ENCODE measurements at places on chromosomes 1 and 21.

DNA sequence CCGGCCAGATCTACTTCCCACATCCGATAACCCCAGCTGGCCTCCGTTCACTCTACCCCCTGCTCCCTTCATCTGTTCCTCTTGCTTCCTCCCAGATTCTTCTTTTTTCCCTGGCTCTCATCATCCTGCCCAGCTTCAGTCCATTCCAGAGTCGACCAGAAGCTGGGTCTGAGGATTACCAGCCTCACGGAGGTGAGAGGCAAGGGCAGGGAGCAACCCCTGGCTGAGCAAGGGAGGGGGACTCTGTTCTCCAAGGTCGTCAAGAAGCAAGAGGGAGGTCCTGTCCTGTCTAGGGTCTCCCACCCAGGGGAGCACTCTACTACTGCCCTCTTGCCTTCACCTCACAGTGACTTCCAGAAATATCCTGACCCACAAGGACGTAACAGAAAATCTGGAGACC is 3.9 kb downstream of the JTB start:
- no peak for DNase-seq

DNA sequence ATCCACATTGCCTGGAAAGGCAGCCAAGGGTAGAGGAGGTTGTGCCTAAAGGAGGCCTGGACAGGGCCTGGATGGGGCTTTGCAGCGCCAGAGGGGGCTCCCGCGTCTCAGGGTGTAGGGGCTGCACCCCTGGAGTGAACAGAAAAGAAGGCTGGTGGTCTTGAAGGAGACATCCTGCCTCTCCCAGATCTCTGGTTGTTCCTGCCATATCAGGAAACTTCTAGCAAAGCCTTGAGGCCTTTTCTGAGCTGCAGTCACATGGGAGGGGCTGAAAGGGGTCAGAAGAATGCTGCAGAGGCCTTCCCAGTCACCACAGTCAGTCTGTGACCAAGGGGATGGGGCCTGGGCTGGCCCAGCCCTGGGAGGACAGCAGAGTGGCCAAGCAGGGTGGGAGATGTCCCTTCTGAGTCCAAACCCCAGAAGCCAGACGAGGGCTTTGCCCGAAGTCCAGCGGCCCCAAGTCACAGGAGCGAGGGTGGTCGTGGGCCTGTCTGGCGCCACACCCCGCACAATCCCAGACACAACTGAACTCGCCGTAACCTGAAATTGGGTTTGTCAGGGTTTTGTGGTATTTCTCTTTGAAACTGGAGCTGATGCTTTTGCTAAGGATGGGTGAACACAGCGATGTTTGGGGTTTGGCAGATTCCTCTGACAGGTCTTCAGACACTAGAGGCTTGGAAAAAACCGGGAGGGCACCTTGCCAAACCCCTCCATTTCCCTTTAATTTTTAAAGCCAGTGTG is 29.6 kb downstream of the SIM2 start:
- DNase-seq = no peak

DNA sequence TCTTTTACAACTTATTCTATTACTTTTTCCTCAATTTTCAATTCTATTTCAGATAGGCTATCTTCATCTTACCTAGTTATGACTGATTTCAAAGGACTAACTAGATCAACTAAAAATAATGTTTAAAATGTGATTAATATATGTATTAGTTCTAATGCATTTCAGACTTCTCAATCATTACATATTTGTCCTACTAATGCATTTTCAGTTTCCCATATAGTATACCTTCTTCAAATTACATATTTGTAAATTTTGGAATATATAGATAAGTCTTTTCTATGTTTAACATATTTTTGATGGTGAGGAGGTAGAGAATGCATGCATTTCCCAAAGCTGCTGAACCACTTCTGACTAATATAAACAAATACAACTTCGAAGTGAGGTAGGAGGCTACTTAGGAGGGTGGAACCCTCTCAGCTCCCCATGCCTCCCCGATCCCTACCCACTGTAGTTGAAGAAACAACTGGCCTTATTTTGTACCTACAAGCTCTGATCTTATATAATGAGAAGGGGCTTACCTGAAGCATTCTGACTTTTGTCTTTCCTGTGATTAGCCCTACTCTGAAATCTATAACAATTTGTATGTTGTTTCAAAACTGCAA is 1.7 kb downstream of the TRMT1L start:
- no peak for DNase-seq

GRCh38 chr1:109252167-109252892 is 3.0 kb downstream of the CELSR2 start:
- DNase-seq = no peak

GRCh38 chr1:89589515-89589914 is 43.4 kb upstream of the LRRC8C start:
- DNase-seq = no peak

- DNase-seq = no peak
These were observed 543.0 kb upstream of the PLXNA2 start for GRCh38 chr1:208787219-208787618.

DNA sequence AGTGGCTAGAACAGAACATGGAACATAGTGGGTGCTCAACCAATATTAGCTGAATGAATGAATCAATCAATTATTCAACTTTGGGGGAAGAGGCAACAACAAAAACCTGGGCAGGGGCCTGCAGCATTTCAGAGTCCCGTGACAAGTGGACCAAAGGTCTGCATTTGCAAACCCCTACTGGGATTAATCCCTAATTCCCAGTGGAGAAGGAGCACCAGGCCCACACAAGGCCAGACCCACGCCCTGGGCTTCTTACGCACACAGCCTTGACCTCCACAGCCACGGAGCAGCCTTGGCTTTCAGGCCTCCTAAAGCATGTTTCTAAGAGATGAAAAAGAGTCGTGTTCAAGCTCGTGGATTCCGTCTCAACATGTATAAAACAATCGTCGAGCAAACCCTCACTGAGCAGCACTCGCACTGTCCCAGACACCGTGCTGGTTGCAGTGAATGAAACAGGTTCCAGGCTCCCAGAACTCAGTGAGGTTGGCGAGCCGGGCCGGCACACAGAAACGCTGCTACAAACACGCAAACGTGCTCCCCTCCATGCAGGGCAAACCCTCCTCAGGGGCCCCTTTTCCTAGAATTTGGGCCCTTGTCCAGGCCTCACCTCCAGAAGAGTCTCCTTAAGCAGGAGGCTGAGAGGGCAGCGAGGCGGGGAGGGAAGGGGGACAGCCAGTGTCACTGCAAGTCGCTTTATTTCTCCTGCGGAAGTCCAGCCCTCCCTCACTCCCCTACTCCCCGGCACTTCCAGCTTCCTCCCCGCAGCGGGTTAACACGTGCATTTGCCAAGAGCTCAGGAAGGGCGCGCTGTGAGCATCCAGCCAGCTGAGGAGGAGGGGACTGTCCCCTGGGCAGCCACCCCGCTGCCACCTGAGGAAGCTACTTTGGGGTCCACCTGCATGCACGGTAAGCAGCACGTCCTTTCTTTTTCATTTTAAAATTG is 556.4 kb downstream of the KIF26B start:
- DNase-seq = no peak

DNA sequence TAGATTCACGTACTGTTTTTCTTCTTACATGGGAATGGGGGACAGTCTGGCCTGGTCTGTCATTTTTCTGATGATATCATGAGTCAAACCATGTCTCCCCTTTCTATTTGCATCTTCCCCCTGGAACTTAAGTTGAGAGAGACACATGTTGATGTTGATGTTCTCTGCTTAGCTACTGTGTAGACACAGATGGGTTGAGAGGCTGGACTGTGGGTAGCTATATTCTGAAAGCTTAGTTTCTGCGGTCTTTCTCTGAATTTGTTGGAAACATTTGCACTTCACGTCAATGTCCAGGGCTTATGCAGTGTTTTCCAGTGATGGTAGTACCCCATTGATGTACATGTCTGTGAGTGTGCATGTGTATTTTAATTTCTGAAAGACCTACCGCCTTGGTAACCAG is 58.2 kb downstream of the FCRL5 start:
- no peak for DNase-seq

GRCh38 chr1:100995198-100995988 is 30.2 kb downstream of the DPH5 start:
- DNase-seq = no peak

- DNase-seq = no peak
These were observed 10.1 kb upstream of the PLA2G5 start for GRCh38 chr1:20059847-20060246.

- DNase-seq = no peak
These were observed 65.5 kb downstream of the LPAR3 start for GRCh38 chr1:84827555-84827954.

DNA sequence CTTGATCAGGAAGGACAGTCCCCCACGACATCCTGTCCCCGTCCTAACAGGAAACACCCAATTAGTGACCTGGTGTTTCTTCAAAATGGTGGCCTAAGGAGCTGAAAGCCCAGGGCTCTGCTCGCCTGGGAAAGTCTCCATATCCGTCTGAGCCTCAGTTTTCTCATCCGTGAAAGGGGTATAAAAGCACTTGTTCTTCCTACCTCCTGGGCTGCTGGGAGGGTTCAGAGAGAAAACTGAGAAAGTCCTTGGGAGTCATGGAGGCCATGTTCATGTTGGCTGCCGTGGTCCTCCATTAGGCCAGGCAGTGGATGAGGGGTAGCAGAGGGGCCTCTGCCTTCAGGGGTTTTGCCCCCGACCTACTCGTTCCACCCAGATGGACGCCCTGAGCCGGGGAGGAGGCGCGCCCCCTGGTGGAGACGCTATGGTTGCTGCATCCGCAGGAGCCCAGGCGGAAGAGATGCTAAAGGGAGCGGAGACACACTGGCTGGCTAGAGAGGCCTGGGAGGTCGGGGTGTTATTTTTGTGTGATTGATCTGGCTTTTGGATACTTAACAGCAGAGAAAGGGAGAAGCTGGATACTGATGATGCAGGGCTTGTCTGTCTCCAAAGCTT is 113.5 kb downstream of the PRDM2 start:
- DNase-seq = peak; percentile 31

- no peak for DNase-seq
These were observed 354.8 kb upstream of the NFIA start for GRCh38 chr1:60727552-60727951.

- no peak for DNase-seq
These were observed 154.6 kb downstream of the TENT5C start for GRCh38 chr1:117760485-117760884.

DNA sequence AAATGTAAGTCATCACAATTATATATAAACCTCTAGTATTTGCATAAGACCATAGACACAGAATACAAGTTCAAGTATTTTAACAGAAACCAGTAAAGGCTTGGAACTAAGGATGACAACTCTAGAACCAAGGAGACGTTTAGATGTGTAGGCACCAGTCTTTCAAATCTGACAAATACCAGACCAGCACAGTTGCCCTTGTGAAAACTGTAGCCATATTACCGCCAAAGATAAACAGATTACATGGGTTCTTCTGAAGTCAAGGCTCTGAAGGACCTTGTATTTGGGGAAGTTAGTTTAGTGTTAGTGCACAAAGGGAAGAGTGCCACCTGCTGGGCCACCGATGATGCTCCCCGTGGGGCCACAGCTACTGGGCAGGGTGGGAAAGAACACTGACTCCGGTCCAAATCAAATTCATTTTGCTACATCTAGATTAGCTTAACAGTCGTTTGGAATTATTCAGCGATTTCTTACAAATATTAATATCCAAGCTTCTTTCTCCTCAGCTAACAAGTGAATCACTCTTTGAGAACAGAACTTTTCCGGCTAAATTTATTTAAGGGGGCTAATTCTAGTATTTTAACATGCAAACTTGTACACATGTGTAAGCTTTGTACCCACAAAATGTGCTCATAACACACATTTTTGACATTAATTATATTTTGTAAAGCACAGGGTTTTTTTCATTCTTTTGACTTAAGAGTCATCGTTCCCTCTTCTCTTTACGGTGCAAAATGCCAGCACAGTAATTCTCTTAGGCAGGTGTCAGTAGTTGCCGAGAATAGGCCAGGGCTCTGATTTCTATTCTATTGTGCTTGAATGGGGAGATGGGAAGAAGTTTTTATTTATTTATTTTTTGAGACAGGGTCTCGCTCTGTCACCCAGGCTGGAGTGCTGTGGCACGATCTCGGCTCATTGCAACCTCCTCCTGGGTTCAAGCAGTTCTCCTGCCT is 8.0 kb upstream of the NIBAN1 start:
- DNase-seq = peak; percentile 72

GRCh38 chr1:61042466-61043009 is 39.8 kb upstream of the NFIA start:
- DNase-seq = no peak

- DNase-seq = no peak
These were observed 85.1 kb downstream of the JAK1 start for GRCh38 chr1:64881281-64881680.

DNA sequence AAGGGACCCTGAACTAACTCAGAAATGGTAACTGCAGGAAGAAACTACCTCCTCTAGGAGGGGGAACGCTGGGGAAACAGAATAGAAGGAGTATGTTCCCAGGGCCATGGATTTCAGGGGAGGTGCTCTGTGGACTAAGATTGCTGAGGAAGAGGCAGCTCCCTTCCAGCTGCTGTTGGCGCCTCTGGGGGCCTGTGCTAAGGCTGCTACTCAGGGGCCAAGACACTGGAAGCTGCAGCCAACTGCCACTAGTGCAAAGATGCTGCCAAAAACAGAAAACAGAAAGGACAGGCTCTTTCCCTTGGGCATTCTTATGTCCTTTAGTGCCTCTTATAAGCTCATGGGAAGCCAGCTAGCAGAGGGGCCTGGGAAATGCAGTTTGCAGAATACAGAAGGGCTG is 58.0 kb upstream of the SGIP1 start:
- DNase-seq = no peak

- DNase-seq = peak; percentile 53
These were observed at the start of gene CD48 for GRCh38 chr1:160711602-160712311. Gene CD48 (minus strand): TSS chr1:160711822. CDS start chr1:160711763, 59 bp downstream.

DNA sequence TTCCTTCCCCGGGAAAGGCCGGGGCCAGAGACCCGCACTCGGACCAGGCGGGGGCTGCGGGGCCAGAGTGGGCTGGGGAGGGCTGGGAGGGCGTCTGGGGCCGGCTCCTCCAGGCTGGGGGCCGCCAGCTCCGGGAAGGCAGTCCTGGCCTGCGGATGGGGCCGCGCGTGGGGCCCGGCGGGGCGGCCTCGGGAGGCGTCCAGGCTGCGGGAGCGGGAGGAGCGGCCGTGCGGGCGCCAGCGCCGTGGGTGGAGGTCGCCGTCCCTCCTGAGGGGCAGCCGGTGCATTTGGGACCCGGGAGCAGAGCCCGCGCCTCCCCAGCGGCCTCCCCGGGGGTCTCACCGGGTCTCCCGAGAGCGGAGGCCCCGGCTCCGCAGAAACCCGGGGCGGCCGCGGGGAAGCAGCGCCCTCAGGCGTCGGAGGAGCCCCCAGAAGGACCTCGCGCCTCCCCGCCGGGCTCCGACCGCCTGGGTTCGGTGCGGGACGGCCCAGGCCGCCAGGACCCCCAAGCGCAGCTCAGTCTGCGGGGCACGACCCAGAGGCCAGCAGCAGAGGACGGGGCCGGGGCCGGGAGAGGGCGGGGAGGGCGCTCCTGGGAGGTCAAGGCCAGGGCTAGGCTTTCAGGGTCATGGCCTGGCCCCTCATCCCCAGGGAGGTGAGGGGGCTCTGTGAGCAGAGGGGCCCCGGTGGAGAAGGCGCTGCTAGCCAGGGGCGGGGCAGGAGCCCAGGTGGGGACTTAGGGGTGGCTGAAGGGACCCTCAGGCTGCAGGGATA is 7.2 kb upstream of the SLX9 start:
- peak; percentile 61 for DNase-seq

- peak; percentile 45 for DNase-seq
These were observed at the start of gene GPR137B for GRCh38 chr1:236142253-236143103. Gene GPR137B (plus strand): TSS chr1:236142539. CDS start chr1:236142623, 84 bp downstream.

Data from CD4-positive, alpha-beta T cell treated with Interferon gamma for 1 hour (primary cell).